ENCODE measurements at places on chromosomes 6 and 20.

GRCh38 chr20:44131704-44132103 is 55.3 kb downstream of the JPH2 start:
- DNase-seq, result no peak

DNA sequence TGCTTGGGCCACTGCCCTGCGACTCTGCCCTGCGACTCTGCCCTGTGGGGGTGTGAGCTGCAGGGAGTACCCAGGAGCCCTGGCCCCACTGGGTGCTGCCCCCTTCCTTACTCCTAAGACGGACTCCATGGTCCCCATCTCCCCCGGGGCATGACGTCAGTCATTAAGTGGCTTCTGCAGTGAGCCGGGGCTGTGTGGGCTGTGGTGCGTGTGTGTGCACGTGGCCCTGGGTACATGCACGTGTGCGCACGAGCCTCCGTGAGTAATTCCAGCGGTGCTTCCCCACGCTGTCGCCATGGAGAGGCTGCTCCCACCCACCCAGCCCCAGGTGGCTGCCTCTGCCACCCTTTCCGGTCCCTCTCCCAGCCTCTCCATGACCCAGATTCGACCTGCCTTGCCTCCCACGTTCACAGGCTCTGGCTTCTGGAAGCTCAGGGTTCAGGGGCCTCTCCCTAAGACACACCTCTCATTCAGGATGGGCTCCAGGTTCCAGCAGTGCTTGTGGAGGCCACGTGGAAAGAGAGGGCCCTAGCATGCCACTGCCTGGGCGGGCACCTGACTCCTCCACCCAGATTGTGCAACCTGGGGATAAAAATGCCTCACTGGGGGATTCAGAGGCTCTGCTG is 88.3 kb downstream of the DLGAP4 start:
- no peak for DNase-seq

DNA sequence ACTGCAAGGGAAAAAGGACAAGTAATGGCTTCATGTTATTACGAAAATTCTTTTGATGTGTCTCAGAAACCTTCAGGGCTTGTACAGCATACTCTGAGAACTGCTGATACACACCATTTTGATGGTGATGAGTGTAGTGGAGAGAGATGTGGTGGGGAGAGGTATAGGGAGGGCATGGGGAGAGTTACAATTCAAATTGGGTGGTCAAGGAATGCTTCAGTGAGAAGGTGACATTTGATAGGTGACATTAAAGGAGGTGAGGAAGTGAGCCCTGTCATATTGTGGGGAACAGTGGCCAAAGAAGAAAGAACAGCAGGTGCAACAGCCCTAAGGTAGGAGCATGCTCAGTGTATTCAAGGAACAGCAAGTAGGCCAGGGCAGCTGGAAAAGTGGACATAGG is 318.9 kb downstream of the CLIC5 start:
- no peak for DNase-seq

GRCh38 chr6:2133716-2134310 is 111.6 kb downstream of the GMDS start:
- DNase-seq, result no peak

DNA sequence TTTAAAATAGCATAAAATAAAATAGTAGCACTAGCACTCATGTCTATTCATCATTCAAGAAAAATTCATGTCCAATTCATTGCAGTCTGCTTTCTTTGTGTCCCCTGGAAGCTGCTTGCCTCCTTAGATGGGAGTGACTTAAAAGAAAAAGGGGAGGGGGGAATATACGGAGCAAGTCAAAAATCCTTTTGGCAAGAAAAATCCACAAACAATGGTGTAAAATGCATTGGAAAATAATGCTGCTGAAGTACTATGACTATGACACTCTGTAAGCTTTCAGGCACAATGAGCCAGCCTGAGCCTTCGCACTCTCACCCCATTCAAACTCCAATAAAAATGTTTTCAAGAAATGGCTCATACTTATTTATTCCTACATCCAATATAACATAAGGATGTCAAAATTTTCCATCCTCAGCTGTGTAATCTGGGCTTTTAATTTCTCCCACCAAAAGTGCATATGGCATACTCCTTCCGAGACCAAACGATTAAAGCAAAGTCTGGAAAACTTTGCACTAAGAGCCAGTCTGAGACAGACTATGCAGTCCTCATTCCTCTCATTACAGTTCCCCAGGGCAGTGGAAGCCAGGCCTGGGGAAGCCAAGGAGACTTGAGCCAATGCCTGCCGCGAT is 790 bp downstream of the NEDD9 start:
- no peak for DNase-seq

DNA sequence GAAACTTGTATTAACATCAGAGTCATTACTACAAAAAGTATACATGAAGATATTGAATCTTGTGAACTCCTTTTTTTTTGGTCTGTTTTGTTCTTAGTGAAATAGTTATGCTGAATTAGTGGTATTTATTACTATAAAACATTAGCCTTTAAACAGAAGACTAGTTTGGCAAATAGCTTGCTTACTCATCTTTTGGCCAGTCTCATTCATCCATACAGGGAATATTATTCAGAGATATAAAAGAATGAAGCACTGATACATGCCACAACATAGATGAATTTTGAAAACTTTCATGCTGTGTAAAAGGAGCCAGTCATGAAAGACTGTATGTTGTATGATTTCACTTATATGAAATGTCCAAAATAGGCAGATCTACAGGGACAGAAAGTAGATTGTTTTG is 205.9 kb downstream of the ZFAND3 start:
- no peak for DNase-seq

GRCh38 chr6:41037107-41037900 is 1.7 kb downstream of the UNC5CL start:
- DNase-seq, result no peak

- DNase-seq, result no peak
Measured at GRCh38 chr20:2986466-2986865, 57.0 kb upstream of the GNRH2 start.

GRCh38 chr6:21881969-21882465 is 288.5 kb downstream of the SOX4 start:
- no peak for DNase-seq

- DNase-seq, result no peak
Measured at GRCh38 chr6:67694127-67694526, 941.0 kb upstream of the ADGRB3 start.

- no peak for DNase-seq
Measured at GRCh38 chr6:145015739-145016558, 719.4 kb downstream of the EPM2A start.

DNA sequence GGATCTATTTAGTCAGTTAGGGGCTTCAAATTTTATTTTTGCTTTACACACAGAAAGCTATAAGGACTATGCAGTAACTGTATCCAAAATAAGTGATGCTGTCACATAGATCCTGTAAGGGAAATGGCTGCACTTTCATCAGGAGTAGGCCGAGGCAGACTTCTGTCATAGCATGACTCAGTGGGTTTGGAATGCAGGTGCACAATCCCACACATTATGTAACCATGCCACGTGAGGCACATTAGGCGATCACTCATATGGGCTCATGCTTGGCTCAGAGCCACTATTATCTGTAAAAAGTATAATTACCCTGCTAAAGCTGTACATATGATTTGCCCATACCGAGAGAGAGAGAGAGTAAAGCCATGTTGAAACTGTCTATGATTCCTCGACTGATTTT is 1189.4 kb upstream of the EYS start:
- no peak for DNase-seq

GRCh38 chr6:45422503-45423110 is 44.9 kb upstream of the SUPT3H start:
- peak; percentile 62 for DNase-seq

GRCh38 chr6:148471624-148472159 is 129.1 kb downstream of the SASH1 start:
- DNase-seq, result no peak

DNA sequence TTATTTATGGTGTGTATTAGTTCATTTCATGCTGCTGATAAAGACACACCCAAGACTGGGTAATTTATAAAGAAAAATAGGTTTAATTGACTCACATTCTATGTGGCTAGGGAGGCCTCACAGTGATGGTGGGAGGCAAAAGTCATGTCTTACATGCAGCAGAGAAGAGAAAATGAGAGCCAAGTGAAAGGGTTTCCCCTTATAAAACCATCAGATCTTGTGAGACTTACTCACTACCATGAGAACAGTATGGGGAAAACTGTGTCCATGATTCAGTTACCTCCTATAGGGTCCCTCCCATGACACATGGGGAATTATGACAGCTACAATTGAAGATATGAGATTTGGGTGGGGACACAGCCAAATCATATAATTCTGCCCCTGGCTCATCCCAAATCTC is 150.0 kb upstream of the AHI1 start:
- DNase-seq, result no peak

DNA sequence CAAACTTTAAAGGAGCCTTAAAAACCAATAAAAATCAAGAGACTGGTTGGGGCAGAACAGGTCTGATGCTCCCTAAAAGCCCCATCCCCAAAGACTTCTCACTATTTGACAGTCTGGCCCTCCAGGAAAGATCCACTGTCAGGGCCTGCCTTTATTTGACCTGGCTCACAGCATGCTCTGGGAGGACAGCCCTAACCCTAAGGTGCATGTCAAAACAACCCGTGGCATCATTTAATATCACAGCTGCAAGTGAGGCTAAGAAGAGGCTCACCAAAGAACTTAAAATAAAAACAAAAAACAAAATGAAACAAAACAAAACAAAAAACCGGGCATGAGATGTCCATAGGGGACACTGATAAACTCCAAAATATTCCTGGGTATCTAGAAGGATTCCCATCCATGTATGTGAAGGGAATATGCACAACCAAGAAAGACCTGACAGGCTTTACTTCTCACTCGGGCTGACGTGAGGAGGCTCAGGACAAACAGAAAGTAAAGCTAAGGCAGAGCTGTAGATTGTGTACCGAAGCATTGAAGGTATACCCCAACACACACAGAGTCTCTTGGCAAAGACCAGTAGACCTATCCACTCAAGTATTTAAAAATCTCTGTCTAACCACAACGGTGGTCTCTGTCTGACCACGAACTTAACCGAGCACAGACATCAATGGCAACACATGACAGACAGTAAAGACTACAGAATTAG is 57.3 kb downstream of the AHI1 start:
- no peak for DNase-seq

DNA sequence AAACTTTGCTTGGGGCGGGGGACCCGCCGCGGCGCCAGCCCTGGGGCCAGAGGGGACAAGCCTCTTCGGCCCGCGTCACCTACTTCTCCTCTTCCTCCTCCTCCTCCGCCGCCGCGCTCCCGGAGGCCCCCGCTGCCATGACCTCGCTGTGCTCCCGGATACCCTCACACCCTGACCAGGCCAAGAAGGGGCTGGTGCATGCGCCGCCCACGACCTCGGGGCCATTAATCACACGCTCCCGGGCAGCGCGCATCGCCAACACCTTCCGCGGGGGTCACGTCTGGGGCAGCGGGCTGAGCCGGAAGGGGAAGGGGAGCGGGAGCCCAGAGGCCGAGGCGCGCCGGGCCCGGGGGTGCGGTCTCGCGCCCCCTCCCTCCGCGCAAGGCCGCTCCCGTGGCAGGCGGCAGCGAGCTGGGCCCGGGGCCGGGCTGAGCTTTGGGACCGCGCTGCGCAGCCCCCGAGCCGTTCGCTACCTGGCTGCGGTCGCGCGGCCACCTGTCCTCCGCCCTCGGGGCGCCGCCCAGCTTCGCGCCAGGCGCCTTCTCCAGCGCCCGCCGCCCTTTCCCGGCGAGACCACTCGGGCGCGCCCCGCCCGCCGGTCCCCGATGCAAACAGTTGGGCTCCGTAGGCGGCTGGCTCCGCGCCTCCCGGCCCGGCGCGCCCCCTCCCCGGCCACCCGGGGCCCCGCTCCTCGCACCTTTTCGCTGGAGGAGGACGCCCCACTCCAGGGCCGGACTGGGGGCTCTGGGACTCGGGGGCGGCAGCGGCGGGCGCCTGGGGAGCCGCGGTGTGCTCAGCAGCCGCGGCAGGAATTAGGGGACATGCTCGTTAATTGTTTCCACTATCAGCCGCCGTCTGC is 575 bp upstream of the CNR1 start:
- DNase-seq, result no peak

DNA sequence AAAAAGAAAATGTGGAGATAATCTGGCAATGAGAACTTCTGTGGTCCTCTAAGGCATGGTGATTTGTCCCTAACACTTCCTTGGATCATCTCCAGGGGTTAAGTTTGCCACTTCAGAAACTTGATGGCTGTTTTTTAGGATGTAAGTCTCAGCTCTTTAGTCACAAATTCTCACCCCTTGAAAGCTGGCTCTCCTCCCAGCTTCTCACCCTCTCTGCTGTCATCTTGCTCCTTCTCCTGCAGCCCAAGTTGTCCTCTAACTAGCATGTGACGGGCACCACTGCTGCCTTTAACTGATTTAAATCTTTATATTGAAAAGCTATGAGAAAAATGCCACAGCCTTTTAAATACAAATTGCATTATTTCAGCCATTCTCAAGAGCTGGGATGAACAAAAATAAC is 107.8 kb downstream of the MAP3K5 start:
- no peak for DNase-seq

DNA sequence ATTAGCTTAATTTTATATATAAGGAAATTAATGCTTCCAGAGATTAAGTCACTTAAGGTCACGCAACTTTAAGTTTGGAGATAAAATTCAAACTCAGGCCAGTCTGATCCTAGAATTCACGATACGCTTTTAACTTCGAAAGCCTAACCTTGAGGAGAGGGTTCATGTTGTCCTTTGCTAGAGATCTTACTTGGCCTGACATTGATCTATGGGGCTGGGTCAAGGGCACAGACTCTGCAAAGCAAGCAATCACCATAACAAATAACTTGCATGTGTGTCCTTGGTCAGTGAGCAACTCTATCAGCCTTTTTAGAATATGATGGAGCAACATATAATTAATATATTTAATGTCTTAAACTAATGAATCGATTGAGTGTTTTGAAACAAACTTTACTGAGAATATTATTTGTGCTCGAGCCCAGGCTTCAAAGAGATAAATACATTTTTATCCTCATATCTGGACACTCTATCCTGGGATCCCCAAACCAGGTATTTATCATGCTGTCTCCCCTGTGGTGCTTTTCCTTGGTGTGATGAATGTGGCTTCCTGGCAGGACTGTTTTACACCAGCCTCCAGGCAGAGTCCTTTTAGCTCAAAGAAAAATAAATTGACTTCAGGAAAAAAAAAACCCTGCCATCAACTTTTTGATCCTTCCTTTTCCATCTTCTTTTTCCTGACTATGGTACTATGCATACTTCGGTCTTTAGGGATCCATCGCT is 29.1 kb downstream of the RPS12 start:
- DNase-seq, result no peak

DNA sequence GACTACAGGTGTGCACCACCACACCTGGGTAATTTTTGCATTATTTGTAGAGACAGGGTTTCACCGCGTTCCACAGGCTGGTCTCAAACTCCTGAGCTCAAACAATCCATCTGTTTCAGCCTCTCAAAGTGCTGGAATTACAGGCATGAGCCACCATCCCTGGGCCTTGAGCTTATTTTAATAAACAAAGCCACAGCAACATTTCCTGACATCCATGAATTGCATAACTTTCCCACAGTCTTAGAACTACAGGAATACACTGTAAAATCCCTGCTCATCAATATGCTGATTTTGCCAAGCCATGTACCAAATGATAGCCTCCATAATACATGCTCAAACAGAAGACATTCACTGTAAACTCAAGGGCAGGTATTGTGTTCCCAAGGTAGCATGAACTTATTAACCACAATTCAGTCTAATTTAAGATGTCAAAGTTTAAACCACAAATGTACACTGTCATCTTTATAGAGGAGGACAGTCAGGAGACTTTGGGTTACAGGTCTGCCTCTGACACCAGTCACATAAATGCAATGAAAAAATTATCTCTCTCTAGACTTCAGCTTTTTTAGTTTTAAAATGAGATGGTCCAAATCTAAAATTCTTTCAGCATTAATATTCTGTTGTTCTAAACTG is 40.0 kb downstream of the NUDT3 start:
- DNase-seq, result no peak

GRCh38 chr20:63771046-63771707 is 31.6 kb downstream of the SLC2A4RG start:
- no peak for DNase-seq

All from naive thymus-derived CD4-positive, alpha-beta T cell (primary cell).